ENCODE measurements at places on chromosomes 4 and X. TPM values are rescaled to one million over a fixed set of nuclear protein-coding genes. Genes with fewer than 3 reads are reported as not detected.

The VCX3A gene
- not detected for total RNA-seq

GRCh38 chr4:29653221-29653620 lies 1066.9 kb upstream of the PCDH7 start:
- no peaks in the 10 kb centered on the region for H3K4me1 ChIP-seq
- H3K4me3 ChIP-seq = no peak overlapping the region
- H3K36me3 ChIP-seq = no peaks in the 10 kb centered on the region
- no peak overlapping the region for H3K27ac ChIP-seq
- no peaks in the 10 kb centered on the region for H3K27me3 ChIP-seq

- H3K27ac ChIP-seq = no peak overlapping the region
- no peaks in the 10 kb centered on the region for H3K36me3 ChIP-seq
- peak; percentile 26 for DNase-seq
- no peak overlapping the region for H3K4me3 ChIP-seq
- no peaks in the 10 kb centered on the region for H3K4me1 ChIP-seq
Measured at GRCh38 chrX:65581661-65582339, 47.2 kb upstream of the LAS1L start.

- H3K36me3 ChIP-seq = peaks cover 8% of the 10 kb centered on the region
- H3K27ac ChIP-seq = peak overlapping the region; percentile 21
- peak; percentile 85 for DNase-seq
- peaks cover 25% of the 10 kb centered on the region for H3K4me1 ChIP-seq
Measured at GRCh38 chr4:3342182-3342854, 49.5 kb downstream of the RGS12 start.

GRCh38 chrX:103513067-103513466 lies 6.2 kb downstream of the RAB40A start:
- H3K4me1 ChIP-seq = peaks cover 17% of the 10 kb centered on the region
- H3K27ac ChIP-seq = no peak overlapping the region
- no peaks in the 10 kb centered on the region for H3K36me3 ChIP-seq
- no peak overlapping the region for H3K4me3 ChIP-seq
- DNase-seq = peak; percentile 70
- no peaks in the 10 kb centered on the region for H3K27me3 ChIP-seq

Measured in HepG2 (cell line).